ENCODE measurements at places on chromosomes 4 and X.

GRCh38 chrX:134530845-134531244 is 70.9 kb downstream of the HPRT1 start:
- DNase-seq, result no peak

DNA sequence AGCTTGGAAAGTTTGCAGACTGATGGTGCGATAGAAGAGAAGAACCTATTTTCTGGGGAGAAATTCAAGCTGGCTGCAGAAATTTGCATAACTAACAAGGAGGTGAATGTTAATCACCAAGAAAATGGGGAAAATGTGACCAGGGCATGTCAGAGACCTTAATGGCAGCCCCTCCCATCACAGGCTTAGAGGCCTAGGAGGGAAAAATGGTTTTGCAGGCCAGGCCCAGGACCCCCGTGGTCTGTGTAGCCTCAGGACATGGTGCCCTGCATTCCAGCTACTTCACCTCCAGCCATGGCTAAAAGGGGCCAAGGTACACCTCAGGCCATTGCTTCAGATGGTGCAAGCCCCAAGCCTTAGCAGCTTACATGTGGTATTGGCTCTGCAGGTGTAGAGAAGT is 207.1 kb upstream of the CXorf66 start:
- no peak for DNase-seq

DNA sequence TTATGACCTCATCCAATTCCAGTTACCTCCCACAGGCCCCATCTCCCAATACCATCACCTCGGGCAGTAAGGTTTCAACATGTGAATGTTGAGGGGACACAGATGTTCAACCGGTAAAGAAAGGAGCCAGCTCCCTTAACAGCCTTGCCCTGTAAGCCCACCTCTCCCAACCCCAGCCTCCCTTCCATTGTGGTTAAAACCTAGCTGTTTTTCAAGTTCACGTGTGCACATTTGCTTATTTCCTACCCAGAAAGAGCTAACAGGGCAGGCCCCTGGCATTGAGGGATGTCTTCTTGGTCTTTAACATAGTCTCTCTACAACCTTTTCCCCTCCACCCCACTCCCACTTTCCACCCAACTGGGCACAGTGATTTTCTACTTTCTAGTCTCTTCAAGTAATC is 385.7 kb downstream of the FBXW7 start:
- no peak for DNase-seq

- peak; percentile 10 for DNase-seq
Measured at GRCh38 chr4:73308286-73308685, 49.7 kb upstream of the ANKRD17 start.

DNA sequence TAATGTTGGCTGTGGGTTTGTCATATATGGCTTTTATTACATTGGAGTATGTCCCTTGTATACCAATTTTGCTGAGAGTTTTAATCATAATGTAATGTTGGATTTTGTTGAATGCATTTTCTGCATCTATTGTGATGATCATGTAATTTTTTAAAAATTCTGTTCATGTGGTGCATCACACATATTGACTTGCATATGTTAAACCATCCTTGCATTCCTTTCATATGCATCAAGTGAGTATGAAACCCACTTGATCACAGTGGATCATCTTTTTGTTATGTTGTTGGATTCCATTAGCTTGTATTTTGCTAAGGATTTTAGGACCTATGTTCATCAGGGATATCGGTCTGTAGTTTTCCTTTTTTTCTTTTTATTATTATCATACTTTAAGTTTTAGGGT is 12.1 kb downstream of the HEPH start:
- DNase-seq, result no peak

- DNase-seq, result no peak
Measured at GRCh38 chrX:63918611-63919010, 133.6 kb upstream of the ARHGEF9 start.

GRCh38 chr4:150315175-150315574 is 236.9 kb downstream of the DCLK2 start:
- no peak for DNase-seq

GRCh38 chrX:124226129-124226528 is 106.3 kb upstream of the TEX13D start:
- no peak for DNase-seq

DNA sequence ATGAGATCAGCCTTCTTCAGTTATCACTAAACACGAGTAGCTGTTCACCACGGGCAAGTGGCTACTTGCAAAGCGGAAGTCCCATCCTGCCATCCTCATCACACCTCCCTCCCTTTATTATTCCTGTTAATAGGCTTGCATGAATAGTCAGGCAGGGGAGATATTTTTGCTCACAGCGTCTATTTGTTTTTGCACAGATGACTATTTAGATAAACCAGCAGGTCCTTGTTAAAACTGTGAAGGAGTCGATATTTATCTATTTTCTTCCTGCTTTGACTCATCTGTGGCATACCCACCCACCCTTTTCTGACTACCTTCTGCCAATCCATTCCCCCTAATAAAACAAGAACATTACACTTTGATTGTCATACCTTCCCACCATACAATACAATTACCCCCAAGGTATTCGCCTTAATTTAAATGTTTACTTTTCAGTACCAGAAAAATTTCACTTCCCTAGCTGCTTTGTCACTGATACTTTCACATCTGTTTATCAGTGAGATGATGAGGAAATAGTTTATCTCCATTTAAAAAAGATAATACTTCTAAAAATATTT is 96.6 kb upstream of the BANK1 start:
- no peak for DNase-seq

DNA sequence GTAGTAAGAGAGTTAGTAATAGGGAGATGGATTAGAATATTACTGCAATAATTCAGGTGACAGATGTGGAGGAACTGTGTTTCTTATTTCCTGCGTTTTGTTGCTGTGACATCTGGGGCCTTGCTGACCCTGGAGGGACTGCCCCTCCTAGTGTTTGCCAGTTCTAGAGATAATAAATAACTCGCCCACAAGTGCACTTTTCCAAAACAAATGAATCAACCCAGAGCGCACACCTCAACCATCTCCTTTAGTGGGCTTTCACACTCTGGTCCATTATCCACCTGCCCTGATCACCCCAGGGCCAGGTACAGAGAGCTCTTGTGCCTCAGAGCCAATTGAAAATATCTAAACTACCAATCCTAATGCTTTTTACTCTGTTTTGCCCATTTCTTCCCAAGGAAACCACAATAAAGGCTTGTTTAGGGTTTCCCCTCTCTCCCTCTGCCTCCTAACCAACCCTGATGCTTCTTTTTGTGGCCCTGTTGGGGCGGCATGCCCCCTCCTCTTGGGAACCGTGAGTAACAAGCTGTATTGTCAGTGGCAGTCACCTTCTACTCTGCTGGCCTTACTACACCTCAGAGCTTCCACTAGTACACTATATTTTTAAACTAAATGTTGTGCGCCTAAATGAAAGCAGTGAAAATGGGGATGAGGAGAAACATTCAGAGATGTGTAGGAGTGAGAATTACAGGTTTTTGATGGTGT is 270.5 kb downstream of the TENM3 start:
- DNase-seq, result no peak

- DNase-seq, result no peak
Measured at GRCh38 chrX:10875995-10876394, 235.1 kb upstream of the HCCS start.

GRCh38 chr4:8322794-8323704 is 53.5 kb downstream of the HTRA3 start:
- DNase-seq, result no peak

DNA sequence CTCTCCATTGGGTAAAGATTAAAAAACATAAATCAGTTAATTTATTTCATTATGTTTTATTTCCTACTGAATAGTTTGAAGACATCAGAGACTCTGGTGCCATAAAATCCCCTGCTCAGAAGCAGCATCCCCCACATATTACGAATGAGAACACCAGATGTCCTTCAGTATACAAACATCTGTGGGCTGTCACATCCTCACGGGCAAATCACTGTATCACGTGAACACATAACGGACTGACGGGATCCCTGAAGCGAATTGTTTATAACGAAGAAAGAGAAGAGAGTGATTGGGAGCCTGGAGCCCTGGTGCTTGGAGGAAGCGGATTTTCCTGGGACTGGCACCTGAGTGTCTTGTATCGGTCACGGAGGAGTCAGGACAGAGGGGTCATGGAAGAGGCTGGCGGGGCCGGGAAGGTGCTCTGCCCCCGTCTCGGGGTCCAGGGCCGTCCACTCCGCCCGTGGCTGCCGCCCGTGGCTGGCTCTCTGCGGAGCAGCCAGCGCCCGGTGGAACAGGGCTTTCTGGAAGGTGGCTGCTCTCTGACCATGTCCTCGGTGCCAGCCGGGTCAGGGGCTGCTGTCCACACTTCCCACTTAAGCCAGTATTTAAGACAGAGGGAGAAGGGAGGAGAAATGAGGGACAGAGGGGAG is 452.7 kb upstream of the FAT1 start:
- peak; percentile 45 for DNase-seq

DNA sequence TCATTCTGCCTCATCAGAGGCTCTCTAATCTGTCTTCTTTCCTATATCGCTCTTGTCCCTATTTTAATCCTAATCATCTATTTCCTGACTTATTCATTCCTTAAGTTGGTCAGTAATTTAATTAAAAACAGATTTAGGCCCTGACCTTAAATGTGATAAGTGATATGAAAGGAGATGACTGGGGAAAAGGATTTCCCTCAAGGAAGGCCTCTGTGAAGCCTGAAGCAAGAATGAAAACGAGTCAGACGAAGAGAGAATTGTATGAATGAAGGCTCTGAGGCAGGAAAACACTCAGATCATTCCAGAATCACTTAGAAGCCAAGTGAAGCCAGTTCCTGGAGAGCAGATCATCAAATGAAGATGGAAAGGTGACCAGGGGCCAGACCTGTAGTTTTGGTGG is 22.1 kb downstream of the PKD2 start:
- DNase-seq, result no peak

GRCh38 chrX:41240509-41240908 is 93.5 kb upstream of the DDX3X start:
- no peak for DNase-seq

GRCh38 chr4:99507349-99507748 is 3.5 kb upstream of the C4orf17 start:
- DNase-seq, result no peak

DNA sequence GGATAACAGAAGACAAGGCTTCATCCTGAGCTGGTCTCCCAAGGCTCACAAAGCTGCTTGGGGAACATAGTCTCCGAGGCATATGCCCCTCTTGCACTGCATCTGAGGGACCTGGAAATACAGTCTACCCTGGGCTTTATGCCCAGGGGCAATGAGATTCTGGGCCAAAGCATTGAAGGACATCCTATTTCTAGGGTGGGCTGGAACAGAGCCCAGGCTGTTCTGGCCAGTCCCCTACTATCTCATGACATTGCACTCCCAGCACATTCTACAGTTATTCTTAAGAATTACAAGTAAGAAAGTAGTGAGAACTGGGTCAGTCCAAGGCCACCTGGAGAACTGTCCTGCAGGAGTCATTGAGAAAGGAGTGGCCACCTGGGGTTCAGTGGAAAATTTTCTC is 107.6 kb downstream of the USP46 start:
- no peak for DNase-seq

DNA sequence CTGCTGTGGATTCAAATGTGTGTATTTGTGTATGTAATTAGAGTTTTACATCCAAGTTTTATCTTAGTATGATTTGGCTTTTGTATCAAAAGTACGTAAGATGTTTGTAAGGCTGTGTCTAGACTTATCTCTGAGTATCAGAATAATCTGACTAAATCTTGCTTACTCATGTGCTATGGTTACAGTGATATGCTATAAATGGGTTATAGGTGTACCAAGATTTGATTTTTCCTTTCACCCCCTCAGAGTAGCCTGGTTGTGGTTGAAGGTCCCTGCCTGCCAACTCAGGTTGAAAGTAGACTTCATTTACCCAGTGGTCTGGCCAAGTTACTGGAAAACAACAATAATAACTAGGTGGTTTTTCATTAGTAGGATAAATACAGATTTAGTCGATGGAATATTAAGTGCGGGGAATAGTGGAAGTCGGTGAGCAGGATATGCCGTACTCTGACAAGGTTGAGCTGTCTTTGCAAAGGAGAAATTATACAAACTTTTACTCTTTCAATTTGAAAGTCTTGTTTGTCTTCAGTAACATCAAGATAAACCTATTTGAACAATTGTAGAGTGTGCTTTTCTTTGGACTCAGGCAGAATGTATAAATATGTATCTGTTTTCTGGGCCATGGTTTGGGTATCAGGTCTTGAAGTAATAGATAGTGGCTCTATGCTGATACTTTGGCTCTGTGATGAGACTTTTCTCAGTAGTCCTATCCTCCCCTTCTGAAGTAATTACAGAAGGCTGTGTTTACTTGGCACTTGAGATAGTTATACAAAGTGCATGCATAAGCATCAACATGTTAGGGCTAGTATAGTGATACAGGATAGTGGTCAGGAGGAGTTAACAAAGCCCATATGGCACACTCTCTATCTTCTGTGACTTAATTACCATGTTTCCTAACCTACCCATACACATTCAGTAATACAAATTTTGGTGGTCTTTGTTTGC is 23.7 kb downstream of the BMP2K start:
- no peak for DNase-seq

GRCh38 chr4:145815626-145816025 is 123.0 kb downstream of the ZNF827 start:
- DNase-seq, result peak; percentile 19

DNA sequence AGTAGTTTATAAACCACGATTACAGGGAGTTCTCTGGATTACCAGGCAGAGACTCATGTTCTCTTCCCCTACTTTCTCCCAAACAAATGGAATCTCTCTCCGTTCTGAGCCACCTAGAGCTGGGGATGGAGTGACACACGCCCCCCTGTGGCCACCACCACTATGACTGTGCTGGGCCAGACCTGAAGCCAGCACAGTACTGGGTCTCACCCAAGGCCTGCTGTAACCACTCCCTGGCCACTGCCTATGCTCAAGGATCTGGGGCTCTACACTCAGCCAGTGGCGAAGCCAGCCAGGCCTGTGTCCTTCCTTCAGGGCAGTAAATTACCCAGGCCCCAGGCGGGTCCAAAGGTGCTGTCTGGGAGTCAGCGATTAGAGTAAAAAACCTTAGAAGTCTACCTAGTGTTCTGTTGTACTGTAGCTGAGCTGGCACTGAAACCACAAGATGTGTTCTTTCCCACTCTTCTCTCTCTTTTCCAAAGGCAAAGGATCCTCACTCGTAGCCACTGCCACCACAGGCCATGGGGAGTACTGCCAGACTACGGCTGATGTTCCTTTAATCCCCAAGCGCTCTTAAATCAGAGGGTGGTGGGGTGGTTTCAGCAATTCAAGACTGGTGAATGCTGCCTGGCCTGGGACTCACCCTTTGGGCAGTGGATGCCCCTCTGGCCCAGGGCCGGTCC is 412.2 kb upstream of the ARX start:
- no peak for DNase-seq

DNA sequence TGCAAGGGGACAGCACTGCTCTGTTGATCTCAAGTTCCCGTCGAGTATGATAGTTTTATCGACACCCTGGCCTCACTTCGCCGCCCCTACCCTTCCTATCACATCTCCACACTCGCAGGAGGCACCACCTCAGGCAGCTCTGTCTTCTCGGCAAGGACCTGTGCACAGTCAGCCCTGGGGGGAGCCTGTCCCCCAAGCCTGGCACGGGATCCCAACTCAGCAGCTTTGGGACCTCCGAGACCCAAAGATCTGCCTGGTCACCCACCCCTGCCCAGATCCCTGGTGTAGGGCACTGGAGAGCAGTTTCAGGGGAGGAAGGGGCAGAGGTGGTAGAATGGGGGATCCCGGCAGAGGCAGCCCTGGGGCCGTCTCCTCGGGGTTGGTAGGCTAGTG is 18.0 kb upstream of the UBA1 start:
- DNase-seq, result no peak

All from AG08396 (cell line).